ENCODE measurements at places on chromosomes 7 and 10.

- DNase-seq = no peak
Observed at GRCh38 chr7:124351950-124352349, 319.1 kb upstream of the TMEM229A start.

DNA sequence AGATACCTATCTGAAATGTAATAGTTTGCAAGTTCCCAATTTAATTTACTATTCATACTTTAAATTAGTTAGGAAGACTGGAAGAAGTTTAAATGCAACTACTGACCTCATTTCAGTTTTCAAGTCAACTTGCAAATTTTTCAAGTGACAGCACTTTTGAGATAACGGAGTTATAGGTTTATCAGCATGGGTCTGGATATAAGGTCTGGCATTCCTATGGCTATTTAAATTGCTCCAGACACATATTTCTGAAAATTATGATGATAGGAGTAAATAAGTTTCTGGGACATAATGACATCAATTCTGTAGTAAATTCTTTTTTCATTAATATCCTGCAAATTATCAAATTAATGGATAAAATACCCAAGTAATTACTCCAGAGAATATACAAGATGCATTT lies 251.9 kb downstream of the PRKG1 start:
- no peak for DNase-seq

DNA sequence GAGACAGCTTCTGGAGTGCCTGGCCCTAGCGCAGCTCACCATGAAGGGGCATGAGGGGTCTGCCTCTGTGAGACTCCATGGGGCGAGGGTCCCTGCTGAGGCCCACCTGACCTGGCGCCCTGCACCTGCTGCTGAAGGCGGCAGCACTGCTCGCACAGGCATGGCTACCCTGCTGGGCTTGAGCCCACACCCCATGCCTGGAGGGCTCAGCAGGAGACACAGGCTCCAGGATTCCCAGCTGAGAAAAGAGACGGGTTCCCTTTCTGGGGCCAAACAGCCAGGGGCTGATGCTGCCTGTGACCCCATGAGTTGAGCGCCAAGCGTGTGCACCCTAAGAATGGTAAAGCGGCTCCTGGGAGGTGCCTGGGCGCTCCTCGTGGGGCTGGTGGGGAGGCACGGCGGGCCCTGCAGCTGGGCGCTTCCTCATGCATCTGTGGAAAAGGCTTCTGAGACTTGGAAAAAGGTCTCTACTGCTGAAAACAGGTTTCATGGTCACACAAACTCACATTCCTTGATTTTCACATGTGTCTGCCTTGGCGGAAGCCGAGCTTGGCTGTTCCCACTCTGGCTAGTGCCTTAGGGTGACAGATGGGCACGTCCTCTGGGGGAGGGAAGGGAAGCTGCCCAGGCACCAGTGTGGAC lies 233.4 kb downstream of the ZMYND11 start:
- DNase-seq = no peak

- DNase-seq = no peak
Observed at GRCh38 chr7:148110097-148110868, 480.3 kb upstream of the C7orf33 start.

DNA sequence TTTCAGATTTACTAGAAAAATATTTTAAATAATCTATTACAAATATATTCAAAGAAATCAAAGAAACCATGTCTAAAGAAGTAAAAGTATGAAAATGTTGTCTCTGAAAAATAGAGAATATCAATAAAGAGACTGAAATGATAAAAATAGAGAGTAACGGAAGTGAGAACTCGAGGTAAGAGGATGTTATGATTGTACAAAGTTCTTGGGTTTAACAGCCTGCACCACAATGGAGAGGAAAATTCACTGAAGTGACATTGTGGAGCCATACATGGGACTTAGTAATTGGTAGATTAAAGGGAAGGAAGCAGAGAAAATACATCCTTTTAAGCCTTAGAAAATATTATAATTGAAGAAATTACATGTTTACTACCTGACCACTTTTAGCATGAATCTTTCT lies 77.9 kb downstream of the THSD7A start:
- DNase-seq = no peak

DNA sequence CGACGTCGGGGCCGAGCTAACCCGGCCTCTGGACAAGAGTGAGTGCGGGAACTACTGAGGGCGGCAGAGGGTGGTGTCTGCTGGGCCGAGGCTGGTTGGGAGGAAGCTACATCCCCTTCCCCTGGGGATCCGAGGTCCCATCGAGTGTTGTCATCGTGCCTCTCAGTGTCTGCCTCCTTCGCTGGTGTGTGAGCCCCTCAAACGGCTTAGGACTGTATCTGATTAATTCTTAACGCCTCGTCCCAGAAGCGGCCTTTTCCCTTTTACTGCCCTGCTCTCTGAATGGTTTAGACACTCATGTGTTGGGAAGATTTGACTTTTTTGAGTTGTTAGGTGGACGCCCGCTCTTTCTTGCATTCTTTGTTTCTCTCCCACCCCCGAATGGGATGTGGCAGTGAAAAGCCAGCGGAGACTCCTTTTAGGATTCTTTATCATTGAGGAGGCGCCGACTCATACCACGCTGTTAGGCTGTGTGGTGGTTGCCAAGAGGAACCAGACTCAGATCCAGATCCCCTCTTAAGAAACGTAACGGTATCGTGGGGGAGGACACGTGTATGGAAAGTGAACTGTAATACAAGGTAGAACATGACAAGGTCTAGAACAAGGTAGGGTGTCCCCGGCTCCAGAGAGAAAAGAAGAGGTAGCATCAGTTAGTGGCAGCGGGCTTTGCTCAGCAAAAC lies 631 bp downstream of the SUPV3L1 start:
- peak; percentile 24 for DNase-seq

GRCh38 chr10:18797286-18797685 lies 138.1 kb downstream of the ARL5B start:
- no peak for DNase-seq
